ENCODE measurements at places on chromosomes 5 and 9. TPM values are rescaled to one million over a fixed set of nuclear protein-coding genes. Genes with fewer than 3 reads are reported as not detected.

GRCh38 chr5:170097934-170098333 lies 7.8 kb upstream of the FOXI1 start:
- DNase-seq, result no peak

DNA sequence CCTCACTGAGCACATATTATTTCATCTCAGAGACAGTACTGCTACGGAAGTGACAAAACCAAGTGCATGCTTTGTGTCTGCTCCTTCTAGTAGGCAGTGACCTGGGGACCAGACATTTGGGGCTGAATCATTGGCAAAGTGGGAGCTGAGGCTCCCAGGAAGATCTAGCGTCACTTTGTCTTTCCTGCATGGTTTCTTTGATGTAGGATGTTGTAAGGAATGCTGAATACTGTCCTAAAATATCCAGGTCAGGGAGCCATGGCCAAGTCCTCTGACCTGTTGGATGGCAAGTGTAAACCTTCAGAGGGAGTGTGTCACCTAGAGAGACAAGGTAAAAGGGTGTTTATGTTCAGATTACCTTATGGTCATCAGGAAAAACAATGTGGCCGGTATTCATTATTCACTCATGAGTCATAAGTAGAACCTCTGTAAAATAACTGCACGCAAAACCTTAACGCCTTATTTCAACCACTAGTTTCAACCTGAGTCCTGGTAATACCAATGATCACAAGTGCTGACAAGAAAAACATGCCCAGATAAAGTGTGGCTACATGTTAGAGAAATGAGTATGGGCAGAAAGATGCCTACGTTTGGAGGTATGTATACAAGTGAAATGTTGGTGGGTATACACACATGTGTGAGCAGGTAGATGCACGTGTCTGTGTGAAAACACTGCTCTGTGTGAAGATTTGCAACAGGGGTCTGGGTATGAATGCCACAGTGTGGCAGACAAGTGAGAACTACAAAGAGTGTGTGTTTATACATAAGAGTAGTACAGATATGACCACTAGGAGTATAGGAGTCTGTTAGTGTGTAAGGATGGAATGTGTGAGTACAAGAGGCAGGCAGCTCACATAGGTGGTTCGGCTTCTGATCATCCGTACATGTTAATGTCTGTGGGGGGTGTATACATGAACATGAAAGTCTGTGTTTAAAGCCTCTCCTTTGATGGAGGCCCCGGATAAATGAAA lies 263.9 kb downstream of the SPOCK1 start:
- no peak for DNase-seq

Gene MAP1B
- polyA plus RNA-seq, result 49.1 TPM

- no peak for DNase-seq
Observed at GRCh38 chr9:16312962-16313546, 557.4 kb downstream of the BNC2 start.

Gene IRF1
- polyA plus RNA-seq, result 15.5 TPM

DNA sequence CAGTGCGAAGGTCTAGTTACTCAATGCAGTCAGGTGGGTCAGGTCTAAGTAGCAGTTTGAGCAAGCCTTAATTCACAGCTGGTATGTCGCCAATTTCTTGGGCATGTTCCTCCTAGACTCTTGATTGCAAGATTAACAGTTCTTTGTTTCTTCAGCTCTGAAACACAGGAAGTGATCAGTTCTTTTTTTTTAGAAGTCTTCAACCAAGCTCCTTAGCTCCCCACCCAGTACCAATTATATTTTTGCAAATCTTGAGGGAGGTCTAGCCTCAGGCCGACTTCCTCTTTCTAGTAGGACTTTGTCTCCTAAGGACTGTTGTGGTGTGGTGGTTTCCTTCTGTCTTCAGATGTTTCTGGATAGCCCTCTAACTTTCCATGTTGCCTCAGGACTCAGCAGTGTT lies 2054.2 kb downstream of the MAT2B start:
- DNase-seq, result no peak

DNA sequence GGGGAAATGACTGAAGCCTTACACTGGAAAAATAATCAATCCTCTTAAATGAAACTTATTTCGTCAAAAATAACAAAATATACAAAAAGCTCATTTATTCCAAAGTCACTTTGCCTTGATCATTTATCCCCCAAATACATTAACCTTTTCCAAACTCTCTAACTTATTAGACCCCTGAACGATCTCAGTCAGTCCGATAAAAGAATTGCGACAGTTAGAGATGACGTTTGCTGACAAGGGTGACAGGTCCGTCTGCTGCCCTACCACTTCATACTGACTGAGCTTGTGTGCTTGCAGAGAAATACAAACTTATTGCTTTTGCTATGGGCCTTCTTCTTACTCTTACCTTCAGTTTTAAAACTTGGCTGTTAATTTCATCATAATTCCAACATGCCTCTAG lies 169.7 kb downstream of the ZDHHC21 start:
- no peak for DNase-seq

Gene RC3H2
- polyA plus RNA-seq, result 16.1 TPM

DNA sequence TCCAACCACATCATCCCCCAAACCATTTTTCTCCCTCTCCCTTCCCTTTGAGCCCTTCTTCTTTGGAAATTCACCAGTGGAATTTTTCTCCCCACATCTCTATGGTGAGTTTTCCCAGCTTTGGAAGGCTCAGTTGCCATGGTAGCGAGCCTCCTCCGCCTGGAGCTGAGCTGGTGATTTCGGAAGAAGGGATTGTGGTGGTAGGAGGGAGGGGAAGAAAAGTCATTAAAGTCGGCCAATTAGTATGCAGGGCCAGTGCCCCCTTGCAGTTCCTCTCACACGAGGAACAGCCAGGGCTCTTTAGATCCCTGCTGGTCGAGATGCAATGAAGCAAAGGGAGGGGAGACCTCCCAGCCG lies 322.0 kb downstream of the NTRK2 start:
- no peak for DNase-seq

DNA sequence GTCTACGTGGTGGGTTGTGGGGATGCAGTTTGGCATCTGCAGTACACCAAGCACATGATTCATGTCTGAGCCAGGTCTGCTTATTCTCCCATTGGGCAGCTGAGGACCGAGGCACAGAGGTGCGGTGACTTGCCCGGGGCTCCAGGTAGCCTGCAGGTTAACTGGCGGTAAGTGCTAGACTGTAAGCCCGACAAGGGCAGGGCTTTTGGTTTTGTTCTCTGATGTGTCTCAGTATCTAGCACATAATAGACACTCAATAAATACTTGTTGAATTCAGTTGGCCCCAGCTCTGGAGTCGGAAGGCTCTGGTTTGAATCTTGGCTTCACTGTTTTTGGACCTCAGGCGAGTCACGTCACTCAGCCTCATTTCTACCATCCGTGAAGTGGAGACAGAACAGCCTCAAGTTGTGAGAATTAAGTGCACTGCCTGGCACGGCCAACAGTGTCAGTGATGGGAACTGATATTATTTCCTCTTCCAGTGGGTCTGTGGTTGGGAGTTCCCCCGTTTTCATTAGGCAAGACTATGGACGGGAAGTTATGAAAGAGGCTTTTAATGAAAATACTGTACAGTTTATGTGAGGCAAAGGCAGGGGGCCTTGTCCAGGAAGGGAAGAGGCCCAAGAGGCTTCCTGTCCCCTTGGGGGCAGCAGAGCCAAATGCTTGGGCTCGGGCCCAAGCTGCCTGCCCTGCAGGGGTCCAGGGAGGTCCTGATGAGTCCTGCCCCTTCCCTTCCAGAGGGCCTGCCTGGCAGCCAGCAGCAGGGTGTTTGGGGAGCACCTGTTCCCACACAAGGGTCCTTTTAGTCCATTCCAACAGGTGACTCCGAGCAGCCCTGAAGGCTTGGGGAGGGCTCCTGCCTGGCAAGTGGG lies 3.3 kb downstream of the PRELID1 start:
- DNase-seq, result no peak

- no peak for DNase-seq
Observed at GRCh38 chr5:93723005-93723404, 18.4 kb downstream of the POU5F2 start.

- peak; percentile 89 for DNase-seq
Observed at GRCh38 chr9:128636024-128636390, 20.6 kb downstream of the DYNC2I2 start.

Gene NR2F1-AS1
- 5.5 TPM for polyA plus RNA-seq

DNA sequence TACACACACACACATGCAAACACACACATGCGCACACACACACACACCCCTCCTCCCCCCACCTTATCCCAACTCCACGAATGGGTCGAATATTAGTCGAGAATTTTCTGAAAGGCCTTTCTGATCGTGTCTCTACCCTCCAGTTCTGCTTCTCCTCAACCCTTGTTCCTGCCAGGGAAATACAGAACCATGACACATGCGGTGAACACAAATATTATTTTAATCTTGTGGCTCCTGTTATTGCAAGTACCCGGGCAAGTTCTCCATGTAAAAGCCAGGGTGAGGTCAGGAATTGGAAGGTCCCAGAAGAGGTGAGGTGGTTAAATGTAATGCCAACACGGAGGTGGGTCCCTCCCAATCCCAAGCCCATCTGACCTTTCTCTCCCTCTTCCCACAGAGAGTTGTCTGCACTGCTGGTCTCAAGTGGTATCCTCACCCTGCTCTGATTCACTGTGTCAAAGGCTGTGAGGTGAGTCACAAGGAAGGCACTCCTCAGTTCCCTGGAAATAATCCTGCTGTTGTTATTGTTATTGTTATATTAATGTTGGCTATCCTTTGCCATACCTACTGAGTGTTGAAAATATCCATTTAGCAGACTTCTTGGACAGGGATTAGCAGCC lies 223.7 kb downstream of the PAPPA start:
- DNase-seq, result peak; percentile 64

DNA sequence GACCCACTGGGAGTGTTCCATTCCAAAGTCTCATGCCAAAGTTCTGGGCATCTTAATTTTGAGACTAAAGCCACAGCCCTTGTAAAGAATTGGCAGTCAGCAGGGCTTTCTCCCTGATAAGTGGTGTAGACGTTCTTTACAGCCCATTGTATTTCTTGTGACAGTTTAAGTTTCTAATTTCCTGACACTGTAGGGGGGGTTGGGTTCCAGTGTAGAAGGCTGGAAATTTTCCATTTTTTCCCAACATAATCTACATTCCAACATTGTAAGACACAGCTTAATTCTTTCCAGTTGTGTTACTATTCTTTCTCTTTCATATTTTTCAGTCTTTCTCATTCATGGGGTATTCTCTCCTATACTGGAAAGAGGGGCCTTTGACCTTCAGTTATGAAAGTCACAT lies 121.1 kb downstream of the FBXL7 start:
- no peak for DNase-seq

Measured in A549 (cell line).